Iris pigment epithelial cell (primary cell): ENCODE measurements at places on chromosomes 1 and 21.

GRCh38 chr1:231431665-231432415, 9.8 kb upstream of the EGLN1 start:
- no peak for DNase-seq

GRCh38 chr1:151199873-151200581, 1.7 kb downstream of the PIP5K1A start:
- peak; percentile 93 for DNase-seq

DNA sequence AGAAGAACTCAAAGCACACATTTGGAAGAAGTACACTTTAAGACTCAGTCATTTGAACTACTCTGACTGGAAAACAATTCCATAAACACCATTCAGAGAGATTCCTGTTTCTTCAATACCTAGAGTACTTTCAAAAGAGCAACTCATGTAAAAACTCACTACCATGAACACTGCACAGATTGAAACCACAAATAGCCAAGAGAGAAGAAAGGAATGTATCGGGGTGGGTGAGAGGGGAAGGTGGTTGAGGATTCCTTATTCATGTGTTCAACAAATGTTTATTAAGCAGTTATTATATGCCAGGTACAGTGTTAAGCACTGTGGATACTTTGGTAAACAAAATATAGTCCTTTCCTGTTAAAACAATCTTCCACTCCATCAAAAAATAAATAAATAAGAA, 64.7 kb downstream of the NRIP1 start:
- DNase-seq: peak; percentile 87

DNA sequence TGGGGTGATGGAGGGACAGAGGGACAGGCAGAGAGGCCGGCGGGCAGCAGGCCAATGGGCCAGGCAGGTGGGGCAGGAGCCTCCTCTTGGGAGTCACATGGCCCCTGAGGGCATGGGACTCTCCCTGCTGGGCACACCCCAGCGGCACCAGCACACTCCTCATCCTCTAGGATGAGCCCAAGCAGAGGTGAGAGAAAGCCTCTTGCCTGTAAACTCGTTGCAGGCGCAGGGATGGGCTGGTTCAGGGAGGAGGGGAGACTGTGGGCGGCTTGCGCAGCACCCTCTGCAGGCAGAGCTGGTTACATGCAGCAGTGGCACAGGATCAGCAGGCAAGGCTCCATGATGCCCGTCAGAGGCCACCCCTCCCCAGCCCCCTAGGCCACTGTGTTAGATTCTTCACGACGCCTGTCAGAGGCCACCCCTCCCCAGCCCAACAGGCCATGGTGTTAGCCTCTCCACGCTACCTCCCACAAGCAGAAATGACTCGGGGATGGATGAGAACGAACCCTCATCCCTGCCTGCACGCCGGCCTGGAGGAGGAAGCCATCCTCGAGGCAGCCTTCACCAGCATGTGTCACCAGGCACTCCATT, 209.7 kb upstream of the VAMP3 start:
- peak; percentile 12 for DNase-seq

- DNase-seq: peak; percentile 92
Observed at GRCh38 chr1:97334454-97334853, 586.4 kb downstream of the DPYD start.

GRCh38 chr1:41383094-41383852, 22.0 kb downstream of the FOXO6 start:
- DNase-seq: peak; percentile 49

DNA sequence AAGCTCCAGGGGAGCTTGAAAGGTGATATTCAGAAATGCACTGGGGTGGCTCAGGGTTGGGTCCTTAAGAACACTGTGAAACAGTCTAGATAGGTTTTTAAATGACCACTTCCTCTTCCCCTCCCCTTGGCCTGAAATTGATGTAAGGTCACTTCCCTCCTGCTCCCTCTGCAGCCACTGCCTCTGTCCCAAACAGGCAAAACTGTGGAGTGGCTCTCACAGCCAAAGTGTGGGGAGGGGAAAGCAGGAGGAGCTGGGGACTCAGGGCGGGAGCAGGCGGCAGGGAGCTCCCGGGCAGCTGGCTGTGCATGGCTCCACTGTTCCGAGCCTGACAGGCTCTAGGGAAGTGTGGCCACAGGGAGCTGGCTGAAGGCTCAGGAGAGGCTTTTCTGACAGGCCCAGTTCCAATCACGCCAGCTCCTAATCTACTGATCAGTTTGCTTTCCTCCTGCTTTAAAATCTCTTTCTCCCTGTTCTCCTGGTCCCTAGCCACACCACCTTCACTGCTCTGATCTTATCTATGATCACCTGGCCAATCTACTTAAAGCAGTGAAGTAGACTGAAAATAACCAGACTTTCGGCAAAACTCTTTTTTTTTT, 5.1 kb upstream of the CSRP1 start:
- no peak for DNase-seq

DNA sequence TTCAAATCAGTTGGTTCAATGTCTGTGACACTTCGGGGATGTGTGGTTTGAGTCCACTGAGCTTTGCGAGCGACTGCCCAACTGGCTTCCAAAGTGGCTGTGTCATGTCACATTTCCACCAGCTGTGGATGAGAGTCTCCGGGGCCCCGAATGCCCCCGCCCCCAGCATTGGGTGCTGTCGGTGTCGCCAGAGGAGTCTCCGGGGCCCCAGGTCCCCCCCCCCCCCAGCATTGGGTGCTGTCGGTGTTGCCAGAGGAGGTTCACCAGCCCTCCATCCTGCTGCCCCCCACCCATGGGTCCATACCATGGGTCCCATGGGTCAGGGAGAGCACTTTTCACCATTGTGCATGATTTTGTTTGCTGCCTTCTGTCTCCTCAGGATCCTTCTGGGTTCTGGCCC, 9.0 kb upstream of the SMYD3 start:
- no peak for DNase-seq

GRCh38 chr1:168476588-168477385, 67.0 kb downstream of the XCL2 start:
- DNase-seq: no peak

DNA sequence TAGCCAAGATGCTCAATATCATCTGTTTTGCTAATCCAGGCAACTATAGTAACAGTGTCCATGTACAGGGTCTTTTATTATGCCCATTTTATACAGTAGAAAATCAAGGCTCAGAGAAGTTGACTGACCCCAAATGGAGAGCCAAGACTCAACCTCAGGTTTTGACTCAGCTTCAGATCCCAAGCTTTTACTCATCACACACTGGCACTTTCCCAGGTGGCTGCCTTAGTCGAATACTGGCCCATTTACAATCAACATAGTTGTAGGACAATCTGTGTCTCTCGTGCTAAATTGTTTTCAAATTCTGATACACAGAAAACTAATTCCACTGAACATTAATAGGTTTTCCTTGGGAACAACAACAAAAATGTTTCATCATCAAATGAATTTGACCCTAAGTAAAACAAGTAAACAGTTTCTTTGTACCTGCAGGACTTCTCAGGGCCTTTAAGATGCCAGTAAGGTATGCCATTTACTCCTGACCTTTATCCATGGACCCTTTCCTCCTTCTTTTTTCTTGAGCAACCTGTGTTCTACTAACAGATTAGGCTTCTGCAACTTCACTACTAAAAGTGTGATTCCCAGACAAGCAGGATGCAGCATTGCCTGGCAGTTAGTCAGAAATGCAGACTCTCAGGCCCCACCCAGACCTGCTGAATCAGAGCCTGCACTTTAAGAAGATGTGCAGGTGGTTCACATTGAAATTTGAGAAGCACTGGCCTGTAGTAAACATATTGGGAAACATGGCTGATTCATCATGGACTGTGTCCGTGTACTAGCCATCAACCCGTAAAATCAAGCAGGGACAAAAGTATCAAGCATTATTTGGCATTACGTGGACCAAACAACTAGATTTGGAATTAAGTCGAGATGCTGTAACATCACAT, 128.8 kb downstream of the RRAGC start:
- peak; percentile 26 for DNase-seq

DNA sequence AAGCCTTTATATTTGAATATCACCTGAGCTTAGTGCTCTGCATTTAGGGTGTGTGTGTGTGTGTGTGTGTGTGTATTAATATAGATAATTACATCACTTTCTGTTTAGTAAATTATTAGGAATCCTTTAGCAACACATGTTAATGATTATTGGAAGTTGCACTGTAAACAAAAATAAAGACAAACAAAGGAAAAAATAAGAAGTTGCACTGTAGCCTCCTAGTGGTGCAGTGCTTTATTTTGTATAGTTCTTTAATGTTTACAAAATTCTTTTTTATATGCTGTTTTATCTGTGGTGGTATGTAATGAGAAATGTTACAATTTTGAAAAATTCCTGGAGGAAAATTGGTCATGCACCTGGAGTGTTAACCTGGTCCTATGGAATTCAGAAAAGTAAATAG, 69.2 kb downstream of the UBE4B start:
- no peak for DNase-seq

DNA sequence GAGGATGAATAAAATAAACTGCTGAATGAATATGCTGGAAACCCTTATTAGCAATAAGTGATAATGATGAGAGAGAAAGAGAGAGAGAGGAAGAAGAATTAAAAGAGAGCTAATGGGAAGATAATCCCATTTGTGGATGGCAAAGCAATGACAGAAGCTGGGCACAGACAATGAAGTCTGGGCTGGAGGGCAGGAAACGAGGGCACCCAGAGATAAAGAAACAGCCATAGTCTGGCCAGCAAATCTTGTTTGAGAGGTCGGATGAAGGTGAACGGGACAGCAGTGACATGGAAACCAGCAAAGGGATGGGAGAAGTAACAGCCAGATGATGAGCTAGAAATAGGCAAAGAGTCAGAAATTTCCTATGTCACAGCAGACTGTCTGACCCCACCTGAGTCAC, 155.9 kb downstream of the ASTN1 start:
- DNase-seq: no peak

DNA sequence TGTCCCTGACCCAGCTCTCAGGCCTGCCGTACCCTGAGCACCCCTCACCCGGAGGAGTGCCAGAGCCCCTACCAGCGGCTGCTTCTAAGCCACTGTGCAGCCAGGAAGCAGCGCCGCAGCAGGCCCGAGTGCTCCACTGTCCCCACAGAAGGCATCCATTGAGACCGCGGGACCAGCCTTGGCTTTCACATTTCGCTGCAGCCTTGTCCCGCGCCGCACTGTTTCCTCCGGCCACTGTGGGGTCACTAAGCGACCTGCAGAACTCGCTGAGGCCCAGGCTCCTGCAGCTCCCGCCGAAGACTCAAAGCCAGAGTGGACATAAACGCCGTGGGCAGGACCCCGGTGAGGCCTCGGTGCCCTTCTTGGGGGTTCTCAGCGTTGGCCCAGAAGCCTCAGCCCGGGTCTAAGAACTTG, 3.0 kb downstream of the ALX3 start:
- no peak for DNase-seq
